ENCODE measurements at places on chromosomes 5 and 9.

- DNase-seq: no peak
These were observed 233.3 kb downstream of the BNC2 start for GRCh38 chr9:16637218-16637617.

- DNase-seq: no peak
These were observed 130.9 kb upstream of the SV2C start for GRCh38 chr5:75952291-75952690.

- DNase-seq: no peak
These were observed 82.4 kb upstream of the IFNK start for GRCh38 chr9:27441741-27442070.

DNA sequence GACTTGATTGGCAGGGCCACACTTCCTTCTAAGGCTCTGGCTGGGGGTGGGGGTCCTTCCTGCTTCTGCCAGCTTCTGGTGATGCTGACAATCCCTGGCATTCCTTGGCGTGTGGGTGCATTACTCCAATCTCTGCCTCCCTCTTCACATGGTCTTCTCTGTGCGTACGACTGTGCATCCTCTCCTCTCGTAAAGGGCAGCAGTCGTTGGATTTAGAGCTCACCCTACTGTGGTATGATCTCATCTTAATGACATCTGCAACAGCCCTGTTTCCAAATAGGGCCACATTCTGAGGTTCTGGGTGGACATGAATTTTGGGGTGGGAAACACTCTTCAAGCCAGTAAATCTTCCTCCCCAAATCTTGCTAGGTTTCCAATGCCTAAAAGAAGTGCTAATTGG lies 36.8 kb downstream of the ROPN1L start:
- no peak for DNase-seq

GRCh38 chr5:84036842-84037241 lies 316.2 kb upstream of the HAPLN1 start:
- DNase-seq: no peak

DNA sequence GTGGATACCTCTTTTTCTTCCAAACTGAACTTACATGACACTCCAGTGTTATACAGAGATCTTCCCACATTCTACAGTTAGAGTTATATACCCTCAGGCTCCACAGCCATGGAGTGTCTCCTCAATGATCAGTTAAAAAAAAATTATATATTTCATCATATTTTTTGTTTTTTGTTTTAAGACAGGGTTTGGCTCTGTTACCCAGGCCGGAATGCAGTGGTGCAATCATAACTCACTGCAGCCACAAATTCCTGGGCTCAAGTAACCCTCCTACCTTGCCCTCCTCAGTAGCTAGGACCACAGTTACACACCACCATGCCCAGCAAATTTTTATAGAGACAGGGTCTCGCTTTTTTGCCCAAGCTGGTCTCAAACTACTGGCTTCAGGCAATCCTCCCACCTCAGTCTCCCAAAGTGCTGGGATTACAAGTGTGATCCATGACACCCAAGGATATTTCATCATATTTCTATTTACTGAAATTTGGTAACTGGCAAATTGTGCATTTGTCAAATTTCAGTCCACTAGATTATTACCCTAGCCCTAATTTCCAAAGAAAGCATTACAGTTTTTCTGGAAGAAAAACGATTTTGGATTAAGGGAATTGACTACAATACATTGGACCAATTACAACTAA lies 18.1 kb upstream of the SCAI start:
- no peak for DNase-seq

DNA sequence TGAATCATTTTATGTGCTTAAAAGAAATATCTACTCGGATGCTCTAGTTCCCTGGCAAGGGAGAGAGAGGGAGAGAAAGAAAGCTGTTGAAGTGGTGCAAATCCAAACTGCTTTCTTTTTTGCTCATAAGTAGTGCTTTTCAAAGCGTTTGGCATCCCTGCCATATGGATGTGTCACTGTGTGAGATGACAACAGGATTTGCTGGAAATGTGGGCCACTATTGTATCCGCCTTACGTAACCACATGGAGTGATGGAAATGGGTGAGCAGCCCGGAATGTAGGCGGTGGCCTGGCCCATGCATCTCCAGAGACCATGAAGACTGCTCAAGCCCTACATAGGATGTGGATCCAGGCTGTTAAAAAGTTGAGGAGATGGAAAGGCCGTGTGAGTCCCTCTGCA lies 30.8 kb downstream of the TJP2 start:
- peak; percentile 84 for DNase-seq

GRCh38 chr9:128635266-128636023 lies 21.2 kb downstream of the DYNC2I2 start:
- DNase-seq: no peak

GRCh38 chr5:96706433-96707111 lies 44.4 kb downstream of the CAST start:
- no peak for DNase-seq

DNA sequence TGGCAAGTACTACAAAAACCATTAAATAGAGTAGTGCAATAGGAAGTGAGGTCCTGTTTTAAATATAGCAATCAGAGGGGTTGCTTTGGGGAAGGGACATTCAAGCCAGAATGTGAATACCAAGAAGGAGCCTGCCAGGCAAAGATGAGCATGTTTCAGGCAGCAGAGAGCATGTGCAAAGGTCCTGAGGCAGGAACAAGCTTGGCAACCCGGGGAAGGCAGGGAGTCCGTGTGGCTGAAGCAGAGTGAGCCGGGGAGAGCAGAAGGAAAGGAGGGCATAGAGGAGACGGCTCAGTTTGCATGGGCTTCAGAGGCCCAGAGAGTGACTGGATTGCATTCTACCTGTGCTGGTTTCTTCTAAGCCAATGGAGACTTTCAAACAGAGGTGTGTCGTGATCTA lies 22.7 kb upstream of the CPLX2 start:
- DNase-seq: no peak

DNA sequence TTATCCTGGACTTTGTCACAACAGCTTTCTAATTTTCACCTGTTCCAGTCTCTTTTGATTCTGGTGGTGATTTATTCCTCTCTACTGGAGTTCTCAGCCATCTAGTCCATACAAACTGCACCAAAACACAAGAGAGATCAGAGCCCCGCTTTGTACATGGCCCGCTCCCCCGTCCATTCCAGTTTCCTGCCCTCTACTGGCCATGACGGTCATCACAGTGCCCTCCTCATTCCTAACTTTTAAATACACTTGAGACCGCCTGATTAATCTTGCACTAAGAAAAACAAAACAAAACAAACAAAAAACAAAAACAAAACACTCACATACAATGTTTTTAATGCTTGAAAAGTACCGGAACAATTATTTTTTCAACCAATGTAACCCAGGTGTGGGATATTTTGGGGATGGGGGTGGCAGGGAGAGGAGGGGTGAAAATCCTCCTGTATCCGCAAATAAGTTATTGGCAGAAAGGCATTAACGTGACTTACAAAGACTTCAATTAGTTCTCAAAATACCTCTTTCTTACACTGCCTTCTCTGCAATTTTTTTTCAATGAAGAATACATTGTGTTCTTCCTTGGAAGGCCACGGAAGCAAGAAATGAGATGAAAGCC lies 84.8 kb upstream of the PAM start:
- DNase-seq: no peak

DNA sequence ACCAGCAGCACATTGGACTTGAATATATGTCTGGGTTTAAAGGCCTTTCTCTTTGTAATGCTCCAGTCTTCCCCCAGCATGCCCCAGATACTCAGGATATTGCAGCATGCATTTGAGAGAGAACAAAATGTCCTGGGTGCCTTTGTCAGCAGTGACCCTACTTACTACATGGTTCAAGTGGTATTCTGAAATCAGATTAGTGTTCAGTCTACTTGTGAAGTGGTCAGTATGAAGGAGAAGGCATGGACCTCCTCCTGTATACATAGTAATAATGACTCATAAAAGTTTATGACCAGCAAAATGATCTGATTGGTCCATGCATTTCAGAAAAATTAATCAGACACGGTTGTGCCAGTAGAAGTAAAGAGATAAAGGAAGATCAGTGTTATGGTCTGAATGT lies 25.4 kb downstream of the GPR21 start:
- DNase-seq: no peak

DNA sequence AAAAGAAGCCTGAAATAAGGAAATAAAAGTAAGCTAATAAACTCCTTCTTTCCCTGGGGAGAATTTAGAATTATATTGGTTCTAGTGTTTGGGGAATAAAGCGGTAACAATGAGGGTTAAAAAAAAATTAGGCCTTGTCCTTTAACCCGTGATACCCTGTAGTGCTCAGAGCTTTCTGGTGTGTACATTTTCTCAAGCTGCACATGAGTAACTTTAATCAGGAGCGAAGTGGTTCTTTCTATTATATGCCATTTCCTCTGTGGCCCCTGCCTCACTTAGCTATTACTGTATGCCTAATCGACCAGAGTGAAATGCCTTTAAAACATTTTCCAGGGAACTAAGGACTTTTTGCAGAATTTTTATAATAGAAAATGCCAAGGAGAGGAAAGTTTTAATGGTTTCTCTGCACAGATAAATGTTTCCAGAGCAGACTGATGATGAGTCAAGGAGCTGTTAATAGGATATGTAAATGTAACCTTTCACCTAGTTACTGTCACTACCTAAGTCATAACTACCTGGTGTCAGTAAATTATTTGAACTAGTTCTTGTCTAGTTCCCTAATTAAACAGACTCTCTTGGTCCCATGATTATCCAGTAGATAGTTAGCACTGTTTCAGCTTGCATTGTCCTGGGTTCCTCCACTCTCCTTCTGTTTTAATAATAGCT lies 7.6 kb downstream of the PAM start:
- DNase-seq: no peak

GRCh38 chr9:114087721-114088120 lies 9.6 kb upstream of the AMBP start:
- no peak for DNase-seq

Data from putamen (tissue), 1 donor.